ENCODE measurements at places on chromosomes 3 and 15.

GRCh38 chr3:11660242-11660641 is 16.5 kb upstream of the VGLL4 start:
- no peak for DNase-seq

DNA sequence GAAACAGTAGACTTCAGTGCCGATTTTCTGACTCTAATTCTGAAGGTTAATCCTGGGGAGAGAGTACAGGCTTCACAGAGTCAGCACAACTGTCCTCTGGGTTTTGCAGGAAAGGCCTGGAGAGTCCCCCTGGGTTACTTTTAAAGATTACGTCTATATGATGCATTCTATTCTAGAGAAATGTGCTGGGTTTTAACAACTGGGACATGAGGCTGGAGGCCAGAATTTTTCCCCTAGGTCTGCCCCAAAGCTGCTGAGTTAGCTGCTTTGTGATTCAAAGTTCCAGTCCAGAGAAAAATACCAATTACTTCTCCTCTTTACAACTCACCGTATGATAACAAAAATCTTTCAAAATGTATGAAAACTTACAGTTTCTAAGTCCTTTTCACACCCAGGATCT is 240.7 kb upstream of the TPRG1 start:
- DNase-seq: no peak

DNA sequence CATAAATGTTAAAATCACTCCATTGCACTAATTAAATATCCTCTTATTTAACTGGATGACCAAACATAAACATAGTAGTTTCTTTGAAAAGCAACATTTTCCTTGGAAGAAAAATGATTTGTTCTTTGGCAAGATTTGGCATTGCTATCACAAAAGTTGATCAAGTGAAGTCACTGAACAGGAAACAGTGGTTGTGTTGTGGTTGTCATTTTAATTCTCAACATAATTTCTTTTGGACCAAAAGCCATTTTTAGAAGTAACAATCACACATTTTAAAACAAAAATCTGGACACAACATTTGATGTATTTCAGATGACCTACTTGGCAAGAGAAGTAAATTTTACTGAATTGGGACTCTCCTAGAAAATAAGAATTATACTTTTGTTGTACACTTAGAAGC is 872.3 kb downstream of the ROBO1 start:
- DNase-seq: no peak

GRCh38 chr3:139629033-139629432 is 48.7 kb downstream of the NMNAT3 start:
- peak; percentile 21 for DNase-seq

GRCh38 chr3:98359993-98360675 is 6.5 kb downstream of the OR5K4 start:
- DNase-seq: no peak

- DNase-seq: no peak
Measured at GRCh38 chr3:72745146-72745999, 102.9 kb downstream of the SHQ1 start.

- DNase-seq: no peak
Measured at GRCh38 chr3:29590461-29590860, 309.6 kb downstream of the RBMS3 start.

GRCh38 chr15:31081056-31081455 is 20.5 kb downstream of the TRPM1 start:
- no peak for DNase-seq

GRCh38 chr3:136984837-136985236 is 27.1 kb downstream of the IL20RB start:
- DNase-seq: no peak

GRCh38 chr3:156382458-156383346 is 172.2 kb downstream of the SSR3 start:
- peak; percentile 31 for DNase-seq

GRCh38 chr15:78838489-78838888 is 27.2 kb upstream of the ADAMTS7 start:
- no peak for DNase-seq

GRCh38 chr3:48826451-48826850 is 21.2 kb downstream of the PRKAR2A start:
- DNase-seq: no peak

DNA sequence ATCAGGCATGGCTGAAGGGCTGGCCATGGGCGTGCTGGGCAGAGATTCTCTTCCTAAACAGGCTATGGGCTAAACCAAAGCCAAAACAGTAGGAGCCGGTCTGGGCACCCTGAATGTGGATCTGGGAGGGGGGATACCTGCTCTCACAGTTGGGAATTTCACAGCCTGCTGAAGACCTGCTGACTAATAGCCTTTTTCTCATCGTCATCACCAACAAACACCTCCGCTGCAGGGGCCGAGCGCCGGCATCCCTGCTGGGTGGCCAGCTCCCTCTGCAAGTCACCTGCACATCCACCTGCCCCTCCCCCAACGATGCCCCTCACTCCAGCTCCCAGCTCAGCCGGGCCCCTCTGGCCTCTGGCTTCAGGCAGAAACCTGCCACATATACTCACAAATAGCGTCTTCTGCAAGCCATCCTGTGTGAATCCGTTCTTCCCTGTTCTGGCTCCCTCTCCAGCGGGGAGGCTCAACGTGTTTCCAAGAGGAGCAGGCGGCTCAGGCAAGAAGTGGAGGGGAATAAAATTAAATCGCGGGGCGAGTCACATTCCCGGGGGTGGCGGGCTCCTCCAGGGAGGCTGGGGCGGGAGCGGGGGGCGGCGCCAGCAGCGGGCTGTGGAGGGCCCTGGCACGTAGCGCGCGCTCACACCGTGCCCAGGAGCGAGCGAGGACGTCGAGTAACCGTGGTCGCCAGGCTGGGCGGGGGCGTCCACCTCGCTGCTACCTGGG is 466 bp downstream of the IQSEC1 start:
- no peak for DNase-seq

- DNase-seq: no peak
Measured at GRCh38 chr3:160886421-160886820, 130.4 kb downstream of the PPM1L start.

- no peak for DNase-seq
Measured at GRCh38 chr3:8817486-8817885, 48.1 kb upstream of the OXTR start.

DNA sequence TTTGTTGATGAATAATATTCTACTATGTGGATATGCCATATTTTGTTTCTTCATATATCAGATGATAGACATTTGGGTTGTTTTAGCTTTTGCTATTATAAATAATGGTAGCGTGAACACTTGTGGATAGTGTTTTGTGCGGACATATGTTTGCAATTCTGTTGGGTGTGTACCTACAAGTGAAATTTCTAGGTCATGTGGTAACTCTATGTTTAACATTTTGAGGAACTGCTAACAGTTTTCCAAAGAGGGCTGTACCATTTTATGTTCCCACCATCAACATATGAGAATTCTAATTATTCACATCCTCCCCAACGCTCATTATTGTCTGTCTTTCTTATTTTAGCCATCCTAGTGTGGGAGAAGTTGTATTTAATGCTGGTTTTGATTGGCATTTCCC is 303.8 kb downstream of the ERC2 start:
- DNase-seq: no peak

DNA sequence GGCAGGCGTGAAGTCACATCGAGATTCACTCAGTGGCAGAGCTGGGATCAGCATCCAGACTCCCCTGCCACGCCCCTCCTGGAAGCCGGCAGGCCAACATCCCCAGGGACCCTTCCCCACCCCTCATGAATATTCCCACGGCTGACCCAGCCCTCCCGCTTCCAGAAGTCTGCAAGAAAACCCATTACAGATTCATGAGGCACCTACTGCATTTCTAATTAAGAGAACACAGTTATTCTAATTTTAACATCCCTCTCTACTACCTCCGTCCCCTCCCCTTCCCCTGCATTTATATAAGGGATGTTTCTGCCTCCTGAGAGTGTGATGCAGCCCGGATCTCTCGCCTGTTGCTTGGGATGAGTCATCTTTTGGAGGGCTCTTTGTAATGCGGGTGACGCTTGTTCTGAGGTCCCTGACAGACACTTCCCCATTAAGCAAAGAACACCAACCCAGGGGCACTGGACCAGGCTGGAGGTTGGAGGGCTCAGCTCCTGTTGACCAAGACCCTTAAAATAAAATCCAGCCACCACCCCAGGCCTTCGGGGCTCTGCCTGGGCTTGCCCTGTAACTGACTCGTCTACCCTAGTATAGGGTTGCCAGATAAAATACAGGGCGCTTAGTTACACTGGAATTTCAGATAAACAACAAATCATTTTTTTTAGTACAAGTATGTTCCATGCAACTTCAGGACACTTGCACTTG is 118.7 kb downstream of the NUP210 start:
- DNase-seq: no peak

GRCh38 chr3:171057072-171057471 is 30.6 kb upstream of the SLC2A2 start:
- DNase-seq: no peak
